GM04504 (cell line): ENCODE measurements at places on chromosomes 3 and 15.

DNA sequence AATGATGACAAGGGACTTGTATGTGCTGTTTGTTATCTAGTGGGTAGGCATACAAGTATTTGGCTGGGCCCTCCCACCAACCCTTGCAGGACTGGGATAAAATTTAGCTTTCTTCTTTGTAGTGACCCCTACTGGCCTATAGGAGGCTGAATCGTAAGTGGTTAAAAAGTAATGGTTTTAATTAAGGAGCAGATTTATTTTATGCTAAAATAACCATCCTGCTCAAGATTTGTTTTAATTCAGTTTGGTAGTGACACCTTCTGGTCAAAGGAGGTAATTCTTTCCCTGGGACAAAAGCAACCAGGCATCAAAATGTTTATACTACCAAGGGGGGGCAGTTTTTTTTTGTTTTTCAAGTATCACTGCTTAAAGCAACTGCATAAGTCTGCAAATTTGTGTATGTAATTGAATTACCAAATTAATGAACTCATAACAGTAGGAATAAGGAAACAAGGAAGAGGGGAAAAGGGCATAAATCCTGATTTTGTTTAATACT, 70.7 kb downstream of the TOP2B start:
- peak; percentile 69 for DNase-seq

DNA sequence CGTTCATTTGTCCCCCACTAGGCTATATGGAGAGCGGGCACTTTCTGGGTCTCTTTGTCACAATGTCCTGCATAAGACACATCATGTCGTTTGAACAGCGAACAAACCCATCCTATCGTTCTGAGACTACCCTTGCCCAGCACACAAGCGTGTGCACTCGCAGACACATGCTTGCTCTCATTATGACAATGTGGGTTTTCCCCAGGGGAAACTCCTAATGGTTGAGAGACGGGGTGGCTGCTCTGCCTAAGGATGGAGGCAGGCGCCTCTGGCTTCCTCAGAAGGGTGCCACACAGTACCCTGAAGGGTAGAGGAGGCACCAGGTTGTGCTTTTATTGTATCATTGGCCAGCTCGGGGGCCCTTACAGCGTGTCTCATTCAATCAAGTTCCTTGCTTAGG, 51.0 kb upstream of the MYZAP start:
- DNase-seq, result no peak

DNA sequence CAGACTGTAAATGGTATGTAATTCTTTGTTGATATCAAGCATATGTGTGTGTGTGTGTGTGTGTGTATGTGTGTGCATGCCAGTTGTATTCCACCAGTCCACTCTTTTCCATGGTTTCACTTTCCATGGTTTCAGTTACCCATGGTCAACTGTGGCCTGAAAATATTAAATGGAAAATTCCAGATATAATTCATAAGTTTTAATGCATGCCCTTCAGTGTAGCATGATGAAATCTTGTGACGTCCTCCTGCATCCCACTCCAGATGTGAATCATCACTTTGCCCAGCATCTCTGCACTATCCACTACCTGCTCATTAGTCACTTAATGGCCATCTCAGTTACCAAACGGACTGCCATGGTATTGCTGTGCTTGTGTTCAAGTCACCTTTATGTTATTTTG, 215.9 kb downstream of the GBE1 start:
- no peak for DNase-seq

DNA sequence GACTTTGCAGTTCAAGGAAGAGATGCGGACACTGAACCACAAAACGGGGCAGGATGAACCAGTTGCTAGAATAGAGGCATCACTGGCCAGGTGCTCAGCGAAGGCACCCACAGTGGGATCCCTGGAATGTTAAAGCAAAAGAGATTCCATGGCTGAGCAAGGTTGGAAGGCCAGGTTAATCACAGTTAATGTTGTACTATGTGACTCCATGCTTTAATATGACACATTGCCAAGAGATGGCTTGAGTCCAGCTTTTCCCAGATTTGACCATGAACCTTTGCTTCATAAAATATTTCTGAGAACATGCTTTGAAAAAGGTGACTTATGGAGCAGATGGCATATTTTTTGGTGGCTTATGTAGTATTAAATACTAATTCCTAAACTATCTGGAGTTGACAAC, 76.2 kb upstream of the CMTM7 start:
- DNase-seq, result no peak

DNA sequence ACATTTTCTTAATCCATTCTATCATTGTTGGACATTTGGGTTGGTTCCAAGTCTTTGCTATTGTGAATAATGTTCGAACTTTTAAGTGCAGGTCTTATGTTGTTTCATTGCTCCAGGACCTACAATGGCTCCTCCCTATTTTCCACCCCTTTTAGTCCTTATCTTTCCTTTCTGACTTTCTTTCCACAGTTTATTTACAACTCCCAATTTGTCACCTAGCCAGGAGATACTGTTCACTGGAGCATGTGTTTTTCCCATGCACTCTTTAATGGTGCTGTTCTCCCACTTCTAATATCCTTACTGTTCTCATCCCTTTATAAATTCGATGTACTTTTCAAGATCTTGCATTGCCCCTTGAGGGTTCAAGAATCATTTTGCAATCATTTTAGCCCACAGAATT, 290.0 kb downstream of the WDR72 start:
- DNase-seq, result no peak
